ENCODE measurements at places on chromosomes 12 and 14.

DNA sequence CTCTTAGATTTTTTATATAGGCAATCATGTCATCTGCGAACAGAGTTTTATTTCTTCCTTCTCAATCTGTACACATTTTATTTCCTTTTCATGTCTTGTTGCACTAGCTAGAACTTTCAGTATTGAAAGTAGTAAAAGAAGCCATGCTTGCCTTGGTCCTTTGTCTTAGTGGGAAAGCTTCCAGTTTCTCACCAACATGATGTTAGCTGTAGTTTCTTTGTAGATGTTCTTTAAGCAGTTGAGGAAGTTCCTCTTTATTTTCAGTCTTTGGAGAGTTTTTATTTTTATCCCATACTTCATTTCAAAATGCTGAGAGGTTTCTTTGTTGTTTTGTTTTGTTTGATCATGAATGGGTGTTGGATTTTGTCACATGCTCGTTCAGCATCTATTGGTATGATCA, 12.7 kb upstream of the RIMKLB start:
- no peak for DNase-seq

- DNase-seq = no peak
Observed at GRCh38 chr14:95245334-95245733, 74.4 kb downstream of the CLMN start.

DNA sequence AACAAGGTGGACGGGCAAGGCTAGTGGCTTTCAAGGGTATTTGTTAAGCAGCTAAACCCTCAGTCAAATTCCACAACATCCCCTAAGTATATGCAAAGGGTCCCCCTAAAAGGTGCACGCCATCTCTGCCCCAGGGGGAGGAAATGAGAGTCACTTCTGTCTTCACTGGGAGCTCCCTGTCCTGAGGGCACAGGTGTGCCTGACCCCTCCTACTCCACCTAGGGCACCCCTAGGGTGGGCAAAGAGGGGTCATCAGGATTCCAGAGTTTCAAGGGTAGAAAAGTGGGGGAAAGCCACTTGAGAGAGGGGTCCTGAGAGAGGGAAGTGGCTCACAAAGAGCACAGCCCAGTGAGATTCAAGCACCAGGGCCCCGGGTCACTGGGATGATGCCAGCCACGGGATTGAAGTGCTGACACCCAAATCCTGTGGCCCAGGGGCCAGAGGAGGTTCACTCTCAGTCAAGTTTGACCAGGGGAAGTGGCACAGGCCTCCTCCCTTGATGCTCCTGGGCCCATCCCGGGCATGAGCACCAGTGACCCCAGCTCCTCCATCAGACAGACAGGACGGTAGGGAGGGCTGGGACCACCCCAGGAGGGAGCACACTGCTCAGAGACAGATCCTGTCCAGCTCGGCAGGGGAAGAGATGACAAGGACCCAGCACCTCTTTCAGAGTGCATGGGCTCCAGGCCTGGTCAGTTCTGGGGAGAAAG, 82.3 kb upstream of the BCL11B start:
- no peak for DNase-seq

GRCh38 chr12:125187780-125188741, 122.8 kb downstream of the AACS start:
- DNase-seq = peak; percentile 54

DNA sequence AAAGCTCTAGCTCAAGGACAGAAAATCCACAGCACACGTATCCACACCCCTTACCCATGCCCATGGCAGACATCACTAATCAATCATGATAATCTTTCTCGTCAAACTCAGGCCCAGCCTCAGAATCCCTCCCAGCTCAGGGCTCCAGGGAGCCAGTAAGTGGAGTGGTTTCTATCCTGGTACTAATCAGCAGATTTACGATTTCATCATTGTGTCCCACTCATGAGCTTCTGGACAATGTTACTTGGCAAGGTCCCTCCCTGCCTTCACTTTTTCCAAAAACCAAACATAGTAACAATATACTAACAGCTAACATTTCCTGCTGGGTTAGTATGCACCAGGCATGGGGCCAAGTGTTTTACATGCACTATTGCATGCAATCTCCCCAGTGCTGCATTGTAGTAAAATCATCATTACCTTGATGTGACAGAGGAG, 45.8 kb upstream of the NCOR2 start:
- DNase-seq = no peak
